ENCODE measurements at places on chromosomes 12 and 14.

DNA sequence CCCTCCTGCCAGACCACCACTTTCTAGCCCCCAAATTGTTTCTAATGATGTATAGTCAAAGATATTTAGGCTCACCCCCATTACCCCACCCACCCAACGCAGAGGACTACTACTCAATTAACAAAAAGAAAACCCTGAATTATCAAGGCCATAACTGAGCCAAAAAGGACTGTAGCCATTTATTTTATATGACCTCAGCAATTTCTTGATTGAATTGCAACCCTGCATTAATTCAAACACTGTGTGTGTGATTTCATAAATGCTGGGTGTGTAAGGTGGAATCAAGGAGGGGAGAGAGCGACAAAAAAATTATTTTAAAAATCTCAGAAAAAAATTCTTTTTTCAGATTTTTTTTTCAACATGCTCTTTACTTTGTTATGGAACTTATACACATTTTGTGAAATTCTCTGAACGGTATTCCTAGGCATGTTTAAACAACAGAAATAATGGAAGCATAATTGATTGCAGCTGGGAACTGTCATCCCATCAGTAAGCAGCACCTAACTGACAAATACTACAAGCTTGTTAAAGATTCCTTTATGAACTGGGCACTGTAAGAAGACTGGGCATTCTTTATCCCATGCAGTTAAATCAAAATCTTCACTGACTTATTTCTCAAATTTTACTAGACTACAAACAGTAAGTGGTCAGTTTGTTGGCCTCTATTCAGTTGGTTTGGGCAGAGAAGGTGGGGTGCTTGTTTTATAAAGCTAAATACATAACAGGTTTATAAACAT, 179.1 kb downstream of the SOX5 start:
- DNase-seq: no peak

GRCh38 chr12:19546611-19547162, 107.4 kb downstream of the AEBP2 start:
- DNase-seq: no peak

- no peak for DNase-seq
Measured at GRCh38 chr12:105622846-105623736, 292.6 kb downstream of the C12orf75 start.

GRCh38 chr14:63727231-63727735, 582 bp downstream of the SGPP1 start:
- DNase-seq: no peak

DNA sequence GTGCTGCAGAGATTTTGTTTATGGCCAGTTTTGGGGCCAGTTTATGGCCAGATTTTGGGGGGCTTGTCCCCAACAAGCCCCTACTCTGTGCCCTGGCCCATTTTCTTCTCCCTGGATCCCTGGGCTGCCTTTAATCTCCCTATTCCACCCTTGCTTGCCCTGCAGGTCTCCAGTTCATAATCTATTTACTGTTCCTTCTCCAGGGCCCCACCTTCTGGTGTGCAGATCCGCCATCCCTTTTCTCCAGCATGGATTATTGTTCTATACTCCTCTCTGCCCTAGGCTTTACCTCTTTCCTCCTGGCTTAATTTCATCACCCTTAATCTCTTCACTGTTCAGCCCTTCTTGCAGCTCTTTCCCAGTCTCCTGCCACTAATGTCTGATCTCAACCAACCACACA, 26.0 kb upstream of the NUDT4 start:
- DNase-seq: no peak

DNA sequence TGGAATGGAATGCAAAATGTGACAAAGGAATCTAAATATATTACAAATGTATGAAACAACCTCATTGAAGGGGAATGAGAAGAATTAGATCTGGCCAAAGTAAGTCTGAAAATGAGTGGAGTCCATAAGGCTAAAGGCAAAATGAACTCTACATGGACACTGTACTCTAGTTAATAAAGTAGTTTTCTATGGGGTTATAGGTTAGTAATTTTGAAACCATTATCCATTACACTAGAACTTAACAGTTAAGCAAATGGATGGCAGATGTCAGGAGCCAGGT, 222.1 kb downstream of the NUAK1 start:
- DNase-seq: no peak

DNA sequence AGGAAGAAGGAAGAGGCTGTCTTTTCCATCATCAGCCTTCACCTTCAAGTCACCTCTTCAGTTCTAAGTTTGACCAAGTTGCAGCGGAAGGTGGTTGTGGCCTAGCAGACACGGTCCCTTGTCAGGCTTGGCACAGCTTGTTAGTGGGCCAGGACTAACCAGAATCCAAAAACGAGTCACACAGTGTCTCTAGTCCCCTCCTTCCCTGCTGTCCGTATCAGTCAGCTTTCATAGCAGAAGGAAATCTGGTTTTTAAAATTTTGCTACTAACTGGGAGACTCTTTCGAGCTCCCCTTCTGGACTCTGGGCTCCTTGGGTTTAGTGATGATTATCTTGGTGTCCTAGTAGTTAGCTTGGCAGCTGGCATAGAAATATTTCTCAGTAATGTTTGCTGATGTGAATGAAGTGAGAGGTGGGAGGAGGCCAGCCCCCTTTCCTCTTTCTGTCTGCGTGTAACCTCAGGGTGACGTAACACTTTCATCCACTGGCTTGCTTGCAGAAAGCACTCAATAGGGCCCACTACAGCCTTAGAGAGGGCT, 3.8 kb downstream of the ETV6 start:
- DNase-seq: peak; percentile 57

DNA sequence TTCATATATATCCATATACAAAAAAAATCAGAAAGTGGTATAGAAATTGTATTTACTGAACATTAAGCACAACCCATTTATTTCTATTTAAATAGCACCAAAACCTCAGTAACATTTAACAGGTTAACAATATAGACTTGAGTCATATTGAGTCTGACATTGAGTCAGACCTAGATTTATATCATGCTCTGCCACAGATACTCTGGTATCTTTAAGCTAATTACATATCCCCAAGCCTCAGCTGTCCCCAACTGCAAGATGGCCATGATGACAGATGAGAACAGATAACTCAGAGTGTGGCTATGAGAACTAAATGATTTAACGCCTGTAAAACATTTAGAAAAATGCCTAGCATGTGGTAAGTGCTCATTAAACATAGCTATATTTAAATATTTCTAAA, 40.3 kb downstream of the IFNG start:
- no peak for DNase-seq

GRCh38 chr14:63300854-63301253, 17.9 kb downstream of the GPHB5 start:
- no peak for DNase-seq

- peak; percentile 37 for DNase-seq
Measured at GRCh38 chr14:34012978-34013720, 62.3 kb upstream of the EGLN3 start.

GRCh38 chr14:100107236-100107635, 42.0 kb downstream of the EVL start:
- DNase-seq: no peak

DNA sequence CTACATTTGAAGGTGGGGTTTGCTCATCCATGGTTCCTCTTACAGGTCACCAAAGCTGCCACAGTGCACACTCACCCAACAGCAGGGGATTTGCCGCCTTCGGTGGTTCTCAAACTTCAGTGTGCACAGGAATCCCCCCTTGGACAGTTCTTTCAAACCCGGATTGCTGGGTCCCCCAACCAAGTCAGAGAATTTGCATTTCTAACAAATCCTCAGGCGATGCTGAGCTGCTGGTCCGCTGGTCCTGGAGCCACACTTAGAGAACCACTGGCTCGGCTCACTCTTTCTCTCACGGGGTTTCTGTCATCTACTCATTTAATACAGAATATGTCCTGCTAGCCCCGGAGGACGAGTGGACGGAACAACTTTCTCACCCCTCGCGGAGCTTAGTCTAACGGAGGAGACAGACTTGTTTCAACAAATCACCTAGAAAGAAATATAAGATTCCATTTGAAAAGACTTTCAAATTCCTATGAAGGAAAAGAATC, 24.1 kb upstream of the ZFP36L1 start:
- no peak for DNase-seq

- DNase-seq: no peak
Measured at GRCh38 chr14:100088226-100088625, 23.0 kb downstream of the EVL start.

- DNase-seq: no peak
Measured at GRCh38 chr12:107702106-107702505, 16.5 kb downstream of the PWP1 start.

DNA sequence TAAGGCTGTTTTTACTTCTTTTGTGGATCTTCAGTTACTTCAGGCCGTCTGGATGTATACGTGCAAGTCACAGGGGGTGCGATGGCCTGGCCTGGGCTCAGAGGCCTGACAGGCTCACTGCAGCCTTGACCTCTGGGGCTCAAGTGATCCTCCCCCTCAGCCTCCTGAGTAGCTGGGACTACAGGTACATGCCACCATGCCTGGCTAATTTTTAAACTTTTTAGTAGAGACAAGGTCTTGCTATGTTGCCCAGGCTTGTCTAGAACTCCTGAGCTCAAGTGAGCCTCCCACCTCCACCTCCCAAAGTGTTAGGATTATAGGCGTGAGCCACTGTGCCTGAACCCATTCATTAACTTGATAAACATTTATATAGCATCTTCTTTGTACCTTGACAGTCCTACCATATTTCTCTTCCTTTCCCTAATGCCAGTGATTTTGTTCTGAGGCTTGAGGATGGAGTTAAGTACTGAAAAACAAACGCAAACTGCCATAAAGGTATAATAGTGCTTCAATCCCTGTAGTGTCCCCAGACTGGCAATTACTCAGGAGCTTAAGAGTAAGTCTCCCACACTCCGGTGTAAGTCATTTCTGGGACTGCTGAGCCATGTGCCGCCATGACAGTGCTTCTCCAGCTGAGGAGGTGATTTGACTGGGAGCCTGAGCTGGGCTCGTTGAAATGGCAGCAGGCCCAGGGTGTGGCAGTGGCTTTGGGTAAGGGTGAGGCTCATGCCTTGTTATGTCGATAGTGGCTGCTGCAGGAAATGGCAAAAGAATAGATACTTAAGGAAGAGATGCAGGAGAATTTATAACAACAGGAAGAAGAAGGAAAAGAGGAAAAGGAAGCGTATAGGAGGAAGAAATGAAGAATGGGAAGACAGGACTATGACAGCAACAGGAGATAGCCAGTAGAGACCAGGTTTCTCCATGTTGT, 43.7 kb upstream of the HECTD1 start:
- DNase-seq: no peak

DNA sequence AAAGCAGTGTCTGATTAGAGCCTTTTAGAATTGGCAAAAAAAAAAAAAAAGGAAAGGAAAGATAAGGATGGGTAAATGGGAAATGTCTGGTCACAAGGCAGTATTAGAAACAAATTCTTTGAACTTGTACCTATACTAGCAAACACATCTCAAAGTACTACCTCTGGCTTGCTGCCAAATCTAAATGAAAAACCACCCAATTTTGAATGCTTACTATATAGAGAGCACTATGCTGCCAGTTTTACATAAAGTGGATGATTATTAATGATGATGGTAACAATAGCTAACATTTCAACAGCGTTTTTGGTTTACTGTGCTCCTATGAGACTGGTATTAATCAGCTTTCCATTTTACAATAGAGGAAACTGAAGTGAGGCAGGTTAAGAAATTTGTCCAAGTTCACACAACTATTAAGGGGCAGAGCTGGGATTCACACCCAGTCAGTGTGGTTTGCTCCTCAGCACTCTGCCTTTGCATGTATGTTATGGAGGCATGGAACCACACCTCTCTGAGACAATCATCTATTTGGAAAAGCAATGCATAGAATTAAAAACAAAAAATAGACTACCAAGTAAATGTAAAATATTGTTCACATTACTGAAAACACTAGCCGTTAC, 34.2 kb downstream of the ATP2B1 start:
- no peak for DNase-seq

- DNase-seq: no peak
Measured at GRCh38 chr12:123097561-123098084, 53.3 kb downstream of the PITPNM2 start.

DNA sequence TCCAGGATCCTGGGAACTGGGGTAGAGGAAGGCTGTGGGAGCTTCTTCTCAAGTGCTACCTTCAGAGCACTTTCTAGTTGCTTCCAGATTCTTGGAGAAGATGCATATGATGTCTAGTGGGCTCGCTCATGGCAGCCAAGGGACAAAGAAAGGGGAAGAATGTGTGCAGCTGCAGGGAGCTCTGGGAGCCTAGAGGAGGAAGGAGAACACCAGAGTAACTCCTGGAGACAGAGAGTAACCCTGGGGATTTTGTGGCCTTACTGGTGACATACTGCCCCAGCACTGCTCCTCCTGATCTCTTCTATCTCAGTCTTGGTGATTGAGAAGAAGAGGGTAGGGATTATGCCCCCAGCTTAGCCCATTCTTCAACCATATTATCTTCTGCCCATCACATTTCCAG, 10.3 kb upstream of the SP7 start:
- no peak for DNase-seq
